Fibroblast of the aortic adventitia (primary cell): ENCODE measurements at places on chromosomes 7 and 10.

DNA sequence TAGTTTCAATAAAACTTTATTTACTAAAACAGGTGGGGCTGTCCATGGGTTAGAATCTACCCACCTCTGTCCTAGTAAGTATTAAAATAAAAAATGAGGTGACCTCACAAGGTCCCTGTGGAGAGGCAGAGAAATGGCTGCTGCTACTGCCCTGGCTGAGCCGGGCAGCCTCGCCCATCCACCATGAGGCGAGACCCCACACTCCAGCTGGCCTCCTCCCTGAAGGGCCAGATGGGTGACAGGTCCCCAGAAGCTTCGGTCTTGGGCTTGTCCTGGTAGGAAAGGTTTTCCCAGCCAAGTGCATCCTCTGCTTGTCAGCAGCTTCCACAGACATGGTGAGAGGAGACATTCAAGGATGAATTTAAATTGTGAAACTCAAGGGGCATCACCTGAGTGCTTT, 565.8 kb downstream of the PTPRN2 start:
- DNase-seq = no peak

GRCh38 chr7:50858528-50859245, 76.0 kb upstream of the GRB10 start:
- no peak for DNase-seq

DNA sequence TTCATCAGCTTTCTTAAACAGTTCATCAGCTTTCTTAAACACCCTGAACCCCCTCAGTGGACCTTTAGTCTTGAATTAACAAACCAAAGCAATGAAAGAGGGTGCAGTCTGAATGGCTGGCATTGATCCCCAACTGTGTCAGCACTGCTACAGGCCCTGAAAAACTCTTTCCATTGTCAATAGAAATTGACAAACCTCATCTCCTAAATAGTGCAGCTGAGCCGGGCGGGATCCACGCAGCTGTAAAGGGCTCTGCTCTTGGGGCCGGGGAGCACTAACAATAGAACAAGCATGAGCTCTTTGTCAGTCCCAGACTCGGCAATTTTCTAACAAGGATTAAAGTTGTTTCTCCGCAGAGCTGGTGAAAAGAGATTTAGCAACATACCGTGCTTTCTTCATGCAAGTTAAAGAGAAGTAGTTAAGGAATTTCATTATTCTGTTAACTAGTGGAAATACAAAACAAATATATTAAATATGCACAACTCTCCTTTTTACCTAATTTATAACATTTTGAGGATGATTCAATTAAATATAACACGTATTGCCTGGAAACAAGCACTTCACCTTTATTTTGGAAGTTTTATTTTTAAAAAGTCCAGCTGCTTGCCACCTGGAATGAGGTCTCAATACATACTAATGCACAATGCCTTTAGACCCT, 24.7 kb upstream of the FEZF1 start:
- no peak for DNase-seq

GRCh38 chr7:141551782-141552181, 572 bp downstream of the AGK start:
- DNase-seq = peak; percentile 26

DNA sequence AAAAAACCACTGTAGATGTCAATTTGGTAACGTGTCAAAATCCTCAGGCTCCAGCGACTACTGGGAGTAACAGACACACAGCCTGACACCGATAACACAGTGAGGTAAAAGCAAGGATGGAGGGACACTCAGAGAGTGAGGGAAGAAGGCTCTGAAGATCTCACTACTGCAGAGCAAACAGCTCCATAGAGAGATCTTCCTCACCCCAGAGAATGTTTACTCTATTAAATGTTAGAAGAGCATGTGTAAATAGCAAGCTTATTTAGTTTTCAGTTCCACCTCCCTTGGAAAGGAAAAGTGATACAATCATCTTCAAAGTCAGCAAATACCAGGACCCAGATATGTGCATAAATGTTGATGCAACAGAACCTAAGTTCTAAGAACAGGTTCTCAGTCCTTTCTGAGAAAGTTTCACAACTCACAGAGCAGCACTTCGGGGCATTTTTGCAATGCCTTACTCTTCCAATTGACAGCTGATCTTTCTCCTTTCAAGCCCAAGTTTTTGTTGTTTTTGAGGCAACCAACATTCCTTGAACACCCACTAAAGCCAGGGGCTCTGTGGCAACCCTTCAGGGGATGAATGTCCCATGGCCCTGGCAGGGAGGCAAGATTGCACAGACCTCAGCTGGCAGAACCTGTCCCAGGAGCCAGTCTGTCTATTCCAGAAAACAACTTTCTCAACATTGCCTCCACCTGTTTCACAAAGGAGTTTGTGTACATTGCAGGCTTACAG, 177.4 kb downstream of the SFMBT2 start:
- DNase-seq = no peak

DNA sequence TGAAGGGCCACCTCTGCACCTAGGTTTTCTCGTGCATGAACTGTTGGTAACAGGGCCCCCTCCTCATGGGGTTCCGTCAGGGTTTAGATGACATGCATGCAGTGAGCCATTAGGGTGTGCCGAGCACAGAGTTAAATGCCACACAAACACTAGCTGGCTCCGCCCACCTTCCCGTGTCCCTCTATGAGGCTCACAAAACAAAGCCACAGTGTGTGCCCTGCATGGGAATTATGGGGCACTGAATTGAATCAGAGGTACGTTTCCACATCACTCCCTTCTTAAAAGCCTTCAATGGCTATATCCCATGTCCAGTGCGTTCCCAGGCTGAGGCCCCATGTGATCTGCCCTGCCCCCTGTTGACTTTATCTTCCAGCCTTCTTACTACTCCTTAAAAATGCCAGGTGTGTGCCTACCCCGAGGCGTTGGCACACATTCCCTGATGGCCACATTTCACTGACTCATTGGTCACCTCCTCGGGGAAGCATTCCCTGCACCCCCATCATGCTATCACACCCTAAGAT, 35.7 kb downstream of the GSDME start:
- DNase-seq = no peak

DNA sequence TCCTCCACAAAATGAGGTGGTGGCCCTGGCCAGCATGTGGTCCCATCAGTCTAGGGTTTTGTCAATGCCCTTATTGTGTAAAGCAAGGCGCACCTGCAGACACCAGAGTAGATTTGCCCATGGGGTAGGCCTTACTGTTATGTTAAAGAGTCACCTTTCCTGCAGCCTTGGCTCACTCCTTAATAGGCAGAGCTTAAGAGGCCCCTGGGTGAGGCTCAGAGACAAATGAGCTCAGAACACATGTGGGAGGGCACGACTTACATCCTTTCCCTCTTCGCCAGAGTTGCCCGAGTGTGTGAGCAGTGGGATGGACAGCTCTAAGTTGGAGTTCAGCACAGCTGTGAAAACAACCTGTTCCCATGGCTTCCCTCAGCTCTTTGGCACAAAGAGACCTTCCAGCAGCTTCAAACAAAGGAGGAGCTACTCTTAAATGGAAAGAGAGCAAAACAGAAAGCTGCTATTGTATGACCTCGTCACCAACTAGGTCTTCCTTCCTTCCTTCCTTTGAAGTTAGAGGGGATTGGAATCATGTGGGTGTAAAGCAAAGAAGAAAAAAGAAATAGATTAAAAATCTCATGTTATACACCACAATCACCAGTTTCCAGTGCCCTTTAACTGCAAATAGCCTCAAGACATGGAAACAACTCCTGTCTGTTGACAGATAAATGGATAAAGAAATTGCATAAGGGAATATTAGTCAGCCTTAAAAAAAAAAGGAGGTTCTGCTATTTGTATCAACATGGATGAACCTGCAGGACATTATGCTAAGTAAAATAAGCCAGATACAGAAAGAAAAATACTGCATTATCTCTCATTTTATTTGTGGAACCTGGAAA, 11.9 kb upstream of the XPNPEP1 start:
- DNase-seq = peak; percentile 79

- no peak for DNase-seq
Observed at GRCh38 chr7:99372275-99373090, 2.0 kb upstream of the ARPC1B start.

DNA sequence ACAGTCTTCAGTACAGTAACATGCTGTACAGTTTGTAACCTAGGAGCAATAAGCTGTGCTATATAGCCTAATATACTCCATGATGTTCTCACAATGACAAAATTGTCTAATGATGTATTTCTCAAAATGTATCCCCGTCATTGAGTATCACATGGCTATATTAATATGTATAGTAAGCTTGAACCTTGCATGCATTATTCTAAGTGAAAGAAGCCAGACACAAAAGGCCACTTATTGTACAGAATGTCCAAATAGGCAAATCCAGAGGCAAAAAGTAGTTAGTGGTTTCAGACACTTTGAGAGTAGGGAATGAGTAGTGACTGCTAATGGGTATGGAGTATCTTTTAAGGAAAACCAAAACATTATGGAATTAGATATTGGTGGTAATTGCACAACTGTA, 545.1 kb downstream of the ATRNL1 start:
- no peak for DNase-seq

DNA sequence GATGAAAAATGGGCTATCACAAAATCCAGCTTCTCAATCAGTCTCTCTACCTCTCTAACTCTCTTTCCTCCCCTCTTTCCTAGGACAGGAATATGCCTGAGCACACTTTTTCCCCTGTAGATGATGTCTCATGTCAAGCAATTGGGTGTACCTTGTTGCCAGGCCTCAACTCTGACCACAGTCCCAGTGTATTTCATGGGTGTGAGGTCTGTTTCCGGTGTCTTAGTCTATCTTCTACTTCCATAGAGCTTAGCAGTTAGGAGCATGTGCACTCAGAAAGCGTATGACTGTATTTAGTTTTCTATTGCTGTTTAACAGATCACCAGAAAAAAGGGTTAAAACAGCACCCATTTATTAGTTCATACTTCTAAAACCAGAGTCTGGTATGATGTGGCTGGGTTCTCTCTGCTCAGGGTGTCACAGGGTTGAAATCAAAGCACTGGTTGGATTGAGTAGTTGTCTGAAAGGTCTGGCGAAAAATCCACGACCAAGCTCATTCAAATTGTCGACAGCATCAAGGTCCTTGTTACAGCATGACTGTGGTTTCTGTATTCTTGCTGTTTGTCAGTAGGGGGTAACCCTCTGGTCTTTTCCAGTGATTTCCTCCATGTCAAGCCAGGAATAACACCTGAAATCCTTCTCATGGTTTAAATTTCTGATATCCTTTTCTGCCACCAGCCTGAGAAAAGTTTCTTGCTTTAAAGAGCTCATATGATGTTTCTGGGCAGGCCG, 130.0 kb downstream of the THSD7A start:
- no peak for DNase-seq

DNA sequence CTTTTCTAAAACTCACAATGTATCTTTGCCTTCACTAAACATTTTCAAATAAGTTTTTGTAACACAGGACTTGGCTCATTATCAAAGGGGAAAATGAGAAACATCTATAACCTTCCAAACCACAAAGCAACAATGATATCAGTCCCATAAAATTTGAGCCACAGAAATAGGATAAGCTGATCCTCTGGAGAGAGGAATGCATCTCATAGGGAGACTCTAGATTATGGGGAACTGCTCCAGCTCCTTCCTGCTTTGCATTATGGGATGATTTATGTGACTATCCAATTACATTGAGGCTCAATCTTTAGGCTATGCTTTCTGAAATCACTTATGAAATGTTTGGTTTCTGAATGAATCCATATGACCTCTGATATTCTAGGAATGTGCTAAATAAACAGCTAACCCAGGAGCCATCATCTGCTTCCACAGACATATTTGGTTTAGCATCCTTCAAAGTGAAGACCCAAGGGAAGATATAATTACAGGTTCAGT, 70.4 kb downstream of the CUBN start:
- DNase-seq = peak; percentile 97

- DNase-seq = no peak
Observed at GRCh38 chr10:71635251-71635866, 84.2 kb downstream of the C10orf105 start.

DNA sequence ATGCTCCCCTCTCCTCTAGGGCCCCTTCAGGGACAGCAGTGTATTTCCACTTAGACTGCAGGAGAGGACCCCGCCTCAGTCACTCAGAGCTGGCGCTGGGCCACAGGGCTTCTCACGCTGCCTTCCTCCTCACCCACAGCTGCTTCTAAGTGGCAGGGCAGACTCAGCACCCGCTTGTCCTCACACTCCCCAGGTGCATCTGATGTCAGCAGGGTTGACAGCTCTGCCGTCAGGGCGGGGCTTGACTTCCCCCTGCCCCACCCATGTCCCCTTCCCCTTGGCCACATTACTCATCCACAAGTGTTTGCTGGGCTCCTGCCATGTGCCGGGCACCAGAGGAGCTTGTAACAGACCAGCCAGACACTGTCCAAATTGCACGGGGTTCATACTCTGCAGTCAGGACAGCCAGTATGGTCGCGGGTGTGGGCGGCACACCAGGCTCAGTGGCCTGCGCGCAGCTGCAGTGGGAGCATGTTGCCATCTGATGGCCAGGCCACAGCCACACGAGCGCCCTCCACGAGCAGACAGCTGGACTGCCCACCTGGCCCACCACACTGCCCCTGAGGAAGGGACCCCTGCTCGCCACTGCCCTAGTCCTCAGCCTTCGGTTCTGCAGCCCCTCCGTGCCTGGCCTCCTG, 29.3 kb upstream of the TTYH3 start:
- DNase-seq = no peak

DNA sequence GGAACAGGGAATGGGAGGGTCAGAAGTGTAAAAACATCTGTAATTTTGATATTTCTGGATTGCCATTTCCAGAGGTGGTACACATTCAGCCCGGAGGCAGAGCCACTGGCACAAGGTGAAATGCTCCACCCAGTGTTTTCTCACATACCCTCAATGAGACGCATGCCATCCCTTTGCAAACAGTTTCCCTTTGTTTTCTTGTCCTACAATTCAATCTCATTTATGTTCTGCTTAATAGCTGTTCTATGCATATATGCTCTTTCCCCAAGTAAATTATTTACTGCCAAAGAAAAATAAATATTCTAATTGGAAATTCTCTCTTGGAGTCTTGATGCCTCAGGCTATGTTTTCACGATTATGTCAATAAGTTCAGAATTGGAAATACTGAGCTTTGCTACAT, 369.7 kb upstream of the AKR1E2 start:
- DNase-seq = no peak

DNA sequence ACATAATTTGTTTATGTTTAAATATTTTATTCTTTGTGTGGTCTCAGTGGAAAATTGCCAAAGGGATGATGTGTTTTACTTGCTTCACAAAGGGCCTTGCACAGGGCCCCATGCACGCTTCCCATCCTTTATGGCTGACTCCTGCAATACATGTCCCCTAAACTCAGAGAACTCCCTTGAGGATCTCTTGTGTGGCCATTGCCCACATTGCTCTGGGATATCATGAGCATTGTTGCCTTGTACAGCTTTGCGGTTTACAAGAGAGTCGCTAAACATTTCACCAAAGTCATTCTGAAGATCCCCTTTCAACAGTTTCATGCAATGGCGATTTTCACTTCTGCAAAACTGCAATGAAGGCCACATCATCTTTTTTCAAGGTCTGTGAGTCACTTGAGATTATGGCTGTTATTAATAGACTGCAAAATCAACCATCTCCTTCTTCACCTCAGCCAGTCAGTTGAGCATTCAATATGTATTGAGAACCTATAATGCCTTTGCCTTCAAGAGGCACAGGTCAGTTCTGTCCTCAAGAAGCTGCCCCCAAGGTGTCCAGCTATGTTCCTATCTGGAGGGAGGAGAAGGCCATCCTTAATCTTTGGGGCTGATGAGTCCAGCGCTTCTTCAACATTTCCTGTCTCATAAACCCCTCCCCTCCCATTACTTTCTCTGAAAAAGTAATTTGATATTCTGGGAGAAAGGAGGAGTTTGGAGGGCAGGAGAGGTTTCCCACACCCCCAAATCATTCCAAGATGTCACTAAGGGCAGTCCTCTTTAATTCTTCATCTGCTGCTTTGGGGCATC, 108.1 kb downstream of the CCDC71L start:
- DNase-seq = no peak
